ENCODE measurements at places on chromosomes 12 and 14.

- no peak for DNase-seq
Measured at GRCh38 chr14:24837280-24838046, 203.5 kb upstream of the GZMB start.

DNA sequence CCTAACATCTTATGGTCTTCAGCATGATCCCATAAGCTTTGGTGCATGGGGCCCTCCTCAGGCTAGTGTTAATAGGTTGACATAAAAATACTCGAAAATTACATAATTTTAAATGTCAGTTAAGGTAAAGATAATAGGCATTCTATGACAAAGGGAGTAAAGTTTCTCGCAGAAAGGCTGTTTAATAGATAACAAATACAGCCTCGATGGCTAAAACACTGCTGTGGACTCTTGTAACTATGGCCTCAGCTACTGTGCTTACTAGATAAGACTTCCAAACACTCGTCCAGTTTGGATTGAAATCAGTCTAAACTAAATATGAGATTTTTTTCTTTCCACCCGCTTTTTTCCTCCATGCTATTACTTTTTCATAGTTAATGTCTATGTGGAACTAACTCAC is 23.2 kb upstream of the MGST1 start:
- no peak for DNase-seq

- DNase-seq, result no peak
Measured at GRCh38 chr12:68595241-68595640, 15.5 kb upstream of the RAP1B start.

DNA sequence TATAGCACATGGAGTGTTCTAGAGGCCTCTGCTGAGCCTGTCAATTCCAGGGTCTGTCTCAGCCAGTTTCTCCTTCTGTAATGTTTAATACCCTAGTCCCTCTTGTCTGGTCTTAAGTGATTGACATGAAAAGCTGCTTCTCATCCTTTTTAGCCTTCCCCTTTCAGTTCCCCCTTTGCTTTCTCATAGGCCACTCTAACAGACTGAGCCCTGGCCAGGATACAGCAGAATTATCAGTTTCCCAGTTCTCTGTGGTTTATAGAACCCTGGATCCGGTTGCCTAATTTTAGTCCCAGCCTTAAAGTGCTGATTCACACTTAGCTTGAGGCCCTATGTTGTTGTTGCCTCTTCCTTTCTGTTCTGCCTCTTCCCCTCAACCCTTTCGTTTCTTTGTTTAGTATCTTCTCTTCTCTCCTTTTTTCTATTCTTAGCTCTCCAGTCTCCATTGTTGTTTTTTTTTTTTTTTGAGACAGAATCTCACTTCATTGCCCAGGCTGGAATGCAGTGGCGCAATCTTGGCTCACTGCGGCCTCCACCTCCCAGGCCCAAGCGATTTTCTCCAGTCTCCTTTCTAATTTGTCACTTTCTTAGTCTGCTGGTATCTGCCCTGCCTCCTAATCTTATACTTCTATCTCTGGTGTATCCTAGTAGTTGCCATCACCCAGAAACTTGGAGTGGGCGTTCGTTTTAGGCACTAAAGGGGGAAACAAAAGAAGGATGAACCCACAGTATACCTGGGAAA is 2.9 kb upstream of the BIN2 start:
- DNase-seq, result peak; percentile 42

GRCh38 chr12:102534899-102535298 is 54.5 kb upstream of the IGF1 start:
- no peak for DNase-seq

DNA sequence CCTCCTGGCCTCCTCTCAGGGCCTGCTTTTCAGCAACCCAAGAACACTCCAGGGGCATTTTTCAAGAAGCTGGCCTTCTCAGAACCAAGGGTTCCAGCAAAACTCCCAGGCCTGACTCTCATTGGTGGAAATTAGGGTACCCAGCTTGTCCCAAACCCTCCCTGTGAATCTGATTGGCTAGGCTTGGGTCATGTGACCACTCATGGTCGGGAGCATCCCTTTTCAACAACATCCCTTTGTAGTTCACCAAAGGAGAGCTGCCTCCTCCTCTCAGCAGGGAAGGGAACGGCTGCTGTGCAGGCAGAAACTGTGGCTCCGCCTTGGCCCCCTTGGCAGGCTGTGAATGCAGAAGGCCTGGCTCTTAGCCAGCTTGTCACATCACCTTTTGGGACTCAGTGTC is 94.5 kb downstream of the AACS start:
- no peak for DNase-seq

- DNase-seq, result peak; percentile 20
Measured at GRCh38 chr12:6532927-6533652, 1.2 kb upstream of the GAPDH start.

DNA sequence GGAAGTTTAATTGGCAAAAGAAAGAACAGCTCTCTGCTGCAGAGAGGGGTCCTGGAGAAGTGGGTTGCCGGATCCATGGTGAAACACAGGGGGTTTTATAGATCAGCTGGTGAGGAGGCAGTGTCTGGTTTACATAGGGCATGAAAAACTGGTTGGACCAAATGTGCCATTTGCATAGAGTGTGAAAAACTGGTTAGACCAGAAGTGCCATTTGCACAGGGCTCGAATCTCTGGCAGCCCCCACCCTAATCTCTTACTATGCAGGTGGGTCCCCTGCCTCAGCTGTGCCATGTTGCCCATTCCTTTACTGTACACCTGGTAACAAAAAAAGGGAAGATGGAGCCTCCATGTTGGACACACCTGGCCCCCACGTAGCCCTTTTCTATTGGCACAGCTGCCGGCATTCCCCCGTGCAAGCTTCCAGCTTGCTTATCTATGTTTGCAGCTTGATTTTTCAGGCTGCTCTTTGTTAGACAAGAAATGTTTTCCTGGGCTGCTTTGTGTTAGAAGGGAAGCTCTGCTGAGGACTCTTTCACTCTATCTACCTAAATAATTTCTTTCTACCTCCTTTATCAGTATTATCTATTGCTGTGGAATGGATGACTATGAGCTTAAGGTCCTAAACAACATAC is 61.1 kb upstream of the TMEM132D start:
- no peak for DNase-seq

DNA sequence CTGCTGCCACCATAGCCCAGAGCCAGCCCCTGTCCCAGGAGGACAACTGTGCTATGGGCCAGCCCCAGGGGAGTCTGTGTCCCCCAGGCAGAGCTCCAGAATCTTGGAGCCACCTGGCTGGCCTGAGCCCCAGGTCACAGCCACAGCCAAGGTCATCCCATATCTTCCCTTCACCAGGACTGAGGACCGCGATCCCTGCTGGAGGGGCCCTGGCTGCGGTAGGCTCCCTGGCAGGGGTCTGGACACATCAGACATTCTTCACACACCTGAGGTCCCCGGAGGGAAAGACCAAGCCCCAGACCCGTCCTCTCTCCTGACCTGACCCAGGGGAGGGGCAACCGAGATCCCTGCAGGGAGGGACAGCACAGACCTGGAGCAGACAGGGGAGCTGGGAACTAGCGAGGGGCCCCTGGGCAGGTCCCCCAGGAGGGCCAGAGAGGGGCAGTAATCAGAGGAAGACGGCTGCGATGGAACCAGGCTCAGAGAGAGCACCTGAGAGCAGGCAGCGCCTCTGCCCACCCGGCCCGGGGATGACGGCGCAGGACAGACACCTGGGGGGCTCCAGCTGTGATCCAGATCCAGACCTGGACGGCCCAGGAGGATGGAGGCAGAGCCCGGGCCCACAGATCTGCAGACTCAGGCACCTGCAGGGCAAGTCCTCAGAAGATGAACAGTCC is 103.2 kb upstream of the EIF5 start:
- no peak for DNase-seq

- no peak for DNase-seq
Measured at GRCh38 chr14:76779221-76780057, 18.2 kb downstream of the VASH1 start.

GRCh38 chr14:63383776-63384367 is 65.1 kb upstream of the GPHB5 start:
- DNase-seq, result peak; percentile 10

DNA sequence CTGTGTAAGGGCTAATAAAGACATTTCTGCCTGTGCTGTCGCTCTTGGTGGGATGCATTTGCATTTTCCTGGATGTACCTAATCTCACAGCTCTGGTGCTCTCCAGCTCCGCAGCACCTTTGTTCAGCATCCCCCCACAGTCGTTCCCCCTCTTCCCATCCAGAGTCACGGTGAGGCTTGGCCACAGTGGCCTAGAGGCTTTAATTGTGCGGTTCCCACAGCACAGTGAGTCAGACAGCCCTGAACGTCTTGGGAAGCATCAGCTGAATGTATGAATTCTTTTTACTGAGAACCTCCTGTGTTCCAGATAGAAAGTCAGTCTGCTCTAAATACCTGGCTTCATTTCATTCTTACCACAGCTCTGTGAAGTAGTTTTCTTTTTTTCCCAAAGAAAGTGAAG is 28.7 kb downstream of the MLXIP start:
- DNase-seq, result no peak

GRCh38 chr12:2769866-2770533 is 24.8 kb upstream of the FKBP4 start:
- DNase-seq, result no peak

DNA sequence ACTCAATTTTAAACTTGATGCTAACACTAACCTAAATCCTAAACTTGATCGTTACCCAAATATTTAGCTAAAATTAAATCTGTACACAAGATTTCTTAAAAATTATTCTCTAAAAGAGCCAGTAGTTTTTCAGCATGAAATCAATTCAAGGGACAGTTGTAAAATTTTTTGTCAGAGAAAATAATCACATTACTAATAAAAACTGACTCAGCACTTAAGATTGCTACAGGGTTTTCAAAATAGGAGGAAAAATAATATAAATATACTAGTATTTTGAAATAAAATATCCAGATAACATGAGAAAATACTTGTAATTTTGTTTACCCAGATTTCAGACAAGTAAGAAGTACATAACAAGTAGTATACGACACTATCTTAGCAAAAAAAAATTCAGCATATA is 1268.1 kb upstream of the USP15 start:
- no peak for DNase-seq

GRCh38 chr14:104147346-104148125 is 9.1 kb downstream of the KIF26A start:
- DNase-seq, result no peak

DNA sequence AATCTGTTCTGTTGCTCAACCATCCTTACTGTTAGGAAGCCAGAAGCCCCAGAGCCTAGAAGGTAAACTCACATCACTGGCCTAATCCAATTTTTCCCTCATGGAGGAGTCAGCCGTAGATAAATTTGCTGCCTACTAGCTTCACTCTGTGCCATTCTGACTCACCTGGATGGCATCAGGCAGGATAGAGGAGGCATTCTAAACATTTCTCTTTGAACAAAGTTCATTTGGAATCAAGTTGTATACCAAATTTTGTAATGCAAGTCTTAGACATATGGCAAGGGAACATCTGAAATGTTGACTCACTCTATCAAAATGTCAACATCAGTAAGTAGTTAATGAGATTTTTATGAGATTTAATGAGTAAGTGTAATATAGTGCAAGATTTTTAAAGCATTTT is 13.6 kb upstream of the TBC1D30 start:
- no peak for DNase-seq

DNA sequence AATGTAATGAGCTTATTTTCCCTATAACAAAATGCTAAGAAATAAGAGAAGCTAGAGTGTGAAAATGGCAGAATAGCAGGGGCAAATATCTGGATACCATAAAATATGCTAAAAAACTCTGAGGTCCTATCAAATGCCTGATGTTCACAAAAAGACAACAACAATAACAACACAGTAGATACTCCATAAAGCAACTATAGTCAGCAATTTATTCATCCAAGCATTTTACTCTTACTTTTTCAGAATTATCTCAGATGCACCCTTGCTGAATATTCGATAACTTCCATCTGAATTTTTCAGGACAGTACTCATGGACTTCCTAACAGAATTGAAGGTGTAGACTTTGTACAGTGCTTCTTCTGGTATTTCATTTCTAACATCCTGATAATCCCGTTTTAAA is 88.9 kb downstream of the ATP2B1 start:
- no peak for DNase-seq

DNA sequence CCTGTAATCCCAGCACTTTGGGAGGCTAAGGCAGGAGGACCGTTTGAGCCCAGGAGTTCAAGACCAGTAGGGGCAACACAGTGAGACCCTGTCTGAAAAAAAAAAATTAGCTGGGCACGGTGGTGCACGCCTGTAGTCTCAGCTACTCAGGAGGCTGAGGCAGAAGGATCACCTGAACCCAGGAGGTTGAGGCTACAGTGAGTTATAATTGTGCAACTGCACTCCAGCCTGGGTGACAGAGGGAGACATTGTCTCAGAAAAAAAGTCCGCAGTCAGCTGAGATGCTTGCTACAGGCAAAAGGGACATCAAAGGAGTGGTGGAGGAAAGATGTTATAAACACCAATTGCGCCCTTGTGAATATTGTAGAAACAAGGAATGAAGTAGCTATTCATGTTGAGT is 77.8 kb downstream of the NDUFA12 start:
- DNase-seq, result no peak

DNA sequence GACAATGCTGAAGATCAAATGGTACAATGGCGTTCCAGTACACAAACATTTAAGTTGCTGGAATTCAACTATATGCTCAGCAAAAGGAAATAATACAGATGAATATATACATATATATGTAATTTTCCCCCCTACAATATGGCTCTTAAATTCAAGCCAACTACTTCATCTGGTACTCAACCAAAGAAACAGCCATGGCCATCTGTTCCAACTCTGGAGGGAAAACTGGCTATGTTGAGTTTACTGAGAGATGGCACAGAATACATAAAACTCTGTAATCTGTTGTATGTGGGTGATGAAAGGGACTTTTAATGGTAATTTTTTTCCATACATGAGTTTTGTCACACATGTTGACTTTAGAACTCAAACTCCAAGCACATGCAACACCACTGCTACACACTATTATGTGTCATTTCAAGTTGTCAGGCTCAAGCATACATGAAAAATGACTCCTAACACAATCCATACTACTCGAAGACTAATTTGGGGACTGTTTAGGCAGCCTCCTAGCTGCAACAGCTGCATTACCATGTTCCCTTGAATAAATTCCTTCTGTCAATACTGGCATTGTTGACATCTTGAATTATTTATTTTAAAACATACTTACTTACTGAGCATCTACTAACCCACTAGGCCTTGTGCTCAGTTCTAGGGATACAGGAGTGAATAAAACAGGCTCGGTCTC is 38.2 kb upstream of the MAP3K9 start:
- DNase-seq, result no peak

- DNase-seq, result no peak
Measured at GRCh38 chr14:25007832-25008231, 42.1 kb downstream of the STXBP6 start.

DNA sequence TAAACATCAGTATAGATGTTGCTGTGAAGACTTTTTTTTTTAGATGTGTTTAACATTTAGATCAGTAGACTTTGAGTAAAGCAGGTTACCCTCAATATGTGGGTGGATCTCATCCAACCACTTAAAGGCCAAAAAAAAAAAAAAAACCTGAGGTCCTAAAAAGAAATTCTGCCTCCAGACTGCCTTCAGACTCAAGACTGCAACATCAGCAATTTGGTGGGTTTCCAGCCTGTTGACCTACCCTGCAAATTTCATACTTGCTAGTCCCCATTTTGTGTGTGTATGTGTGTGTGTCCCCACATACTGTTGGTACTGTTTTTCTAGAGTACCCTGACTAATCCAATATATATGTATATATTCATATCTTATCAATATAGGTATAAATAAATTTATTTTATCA is 55.6 kb downstream of the OSBPL8 start:
- no peak for DNase-seq

- no peak for DNase-seq
Measured at GRCh38 chr14:55874785-55875184, 243.4 kb upstream of the PELI2 start.

- no peak for DNase-seq
Measured at GRCh38 chr12:76266797-76267196, 81.4 kb downstream of the BBS10 start.

GRCh38 chr12:52715416-52715815 is 12.1 kb upstream of the KRT77 start:
- no peak for DNase-seq
